EH (cell line): ENCODE measurements at places on chromosomes 11 and 22.

GRCh38 chr11:73316422-73316821, 8.3 kb downstream of the ARHGEF17 start:
- DNase-seq = no peak

DNA sequence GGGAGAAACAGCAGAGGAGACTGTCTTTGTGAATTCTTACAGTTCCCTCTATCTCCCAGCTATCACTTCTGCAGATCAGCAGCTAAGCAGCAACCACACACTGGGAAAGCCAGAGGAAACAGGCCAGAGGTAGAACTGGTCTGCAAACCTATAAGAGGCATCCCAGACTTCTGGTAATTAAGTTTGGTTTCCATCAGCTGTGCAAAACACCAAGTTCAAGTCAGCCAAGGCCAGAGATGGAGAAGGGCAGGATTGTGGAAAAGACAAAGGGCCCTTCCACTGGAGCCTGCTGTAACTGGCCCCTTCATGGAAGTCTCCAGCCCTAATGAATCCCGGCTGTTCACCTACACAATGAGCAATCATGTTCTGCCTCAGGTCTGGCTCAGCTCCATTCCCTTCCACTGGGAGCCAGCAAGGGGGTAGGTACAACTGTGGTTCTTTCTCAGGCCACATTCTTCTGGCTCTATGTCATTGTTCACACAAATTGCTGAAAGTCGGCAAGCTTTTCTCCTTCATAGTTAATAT, 4.6 kb upstream of the PAMR1 start:
- DNase-seq = peak; percentile 97

DNA sequence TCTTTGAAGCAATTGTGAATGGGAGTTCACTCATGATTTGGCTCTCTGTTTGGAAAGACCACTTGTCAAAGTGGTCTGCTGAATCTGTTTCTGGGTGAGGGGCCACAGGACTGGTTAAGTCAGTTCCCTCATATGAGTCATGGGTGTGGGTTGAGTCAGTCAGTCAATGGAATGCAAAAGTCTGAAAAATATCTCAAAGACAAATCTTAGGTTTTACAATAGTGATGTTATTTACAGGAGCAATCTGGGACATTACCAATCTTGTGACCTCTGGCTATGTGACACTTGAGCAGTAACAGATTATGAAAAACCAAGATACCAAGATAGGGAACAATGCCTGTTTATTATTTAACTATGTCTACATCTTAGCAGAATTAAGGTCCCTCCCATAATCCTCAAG, 311.6 kb downstream of the AASDHPPT start:
- peak; percentile 76 for DNase-seq

GRCh38 chr11:100469835-100470234, 217.3 kb upstream of the ARHGAP42 start:
- no peak for DNase-seq

- DNase-seq = peak; percentile 75
These were observed 20.3 kb downstream of the PPP2R1B start for GRCh38 chr11:111745719-111746504.

DNA sequence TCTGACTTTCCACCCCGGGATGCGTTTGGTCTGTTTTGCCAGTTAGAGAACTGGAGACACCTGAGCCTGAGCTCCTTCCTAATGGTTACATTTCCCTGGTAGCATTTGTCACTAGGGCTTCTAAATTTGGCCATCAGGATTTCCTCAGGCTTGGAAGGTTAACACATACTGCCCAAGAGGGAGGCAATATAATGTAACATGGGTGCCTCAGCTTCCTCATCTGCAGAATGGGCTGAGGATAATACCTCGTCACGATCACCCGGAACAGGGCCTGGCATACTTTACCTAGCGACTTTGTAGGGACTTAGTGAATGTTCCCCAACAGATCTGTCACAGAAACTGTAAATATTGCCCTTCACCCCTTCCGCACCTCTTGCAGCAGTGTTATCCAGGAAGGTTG, 11.3 kb downstream of the IL17RA start:
- DNase-seq = no peak

GRCh38 chr11:33151399-33151798, 9.9 kb downstream of the CSTF3 start:
- no peak for DNase-seq

DNA sequence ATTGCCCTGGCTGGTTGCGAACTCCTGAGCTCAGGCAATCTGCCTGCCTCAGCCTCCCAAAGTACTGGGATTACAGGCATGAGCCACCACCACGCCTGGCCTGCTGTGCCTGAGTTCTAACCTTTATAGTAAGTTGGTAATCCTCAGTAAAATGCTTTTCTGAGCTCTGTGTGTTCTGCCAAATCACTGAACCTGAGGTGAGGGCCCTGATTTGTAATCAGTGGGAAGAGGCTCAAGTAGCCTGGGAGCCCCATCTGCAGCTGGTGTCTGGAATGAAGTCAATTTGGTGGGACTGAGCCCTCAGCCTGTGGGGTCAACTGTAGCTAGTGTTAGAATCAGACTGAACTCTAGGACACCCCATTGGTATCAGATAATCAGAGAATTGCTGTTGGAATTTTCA, 72.6 kb upstream of the PARVG start:
- DNase-seq = no peak

- peak; percentile 93 for DNase-seq
These were observed 30.0 kb downstream of the MAPK1 start for GRCh38 chr22:21837248-21837979.

DNA sequence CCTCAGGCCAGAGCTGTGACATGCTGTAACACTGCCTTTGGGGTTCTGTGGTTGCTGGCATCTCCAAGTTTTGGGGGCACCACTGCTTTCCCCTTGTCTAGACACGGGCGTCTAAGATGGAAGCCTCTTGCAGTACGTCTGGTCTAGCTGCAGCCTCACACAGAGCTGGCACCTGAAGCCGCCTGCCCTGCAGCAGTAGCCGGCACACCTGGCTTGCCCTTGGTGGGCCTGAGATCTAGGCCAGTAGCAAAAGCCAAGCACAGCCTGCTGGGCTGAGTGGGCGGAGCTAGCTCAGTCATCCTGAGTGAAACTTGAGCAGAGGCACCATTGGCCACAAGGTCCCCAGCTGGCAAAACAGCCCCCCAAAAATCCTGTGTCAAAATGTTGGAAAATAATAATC, 154.2 kb downstream of the DLG2 start:
- no peak for DNase-seq
